ENCODE measurements at places on chromosomes 12 and 14.
A peak's percentile ranks its signal among the peaks of the same experiment; 100 is the strongest.

GRCh38 chr12:42446761-42447160 is 120.8 kb downstream of the PPHLN1 start:
- no peak for DNase-seq

GRCh38 chr14:72515779-72516770 is 377.8 kb downstream of the DPF3 start:
- peak; percentile 60 for DNase-seq

GRCh38 chr14:69046476-69046860 is 67.4 kb upstream of the ACTN1 start:
- no peak for DNase-seq

- DNase-seq = no peak
These were observed 117.8 kb downstream of the ITPR2 start for GRCh38 chr12:26715232-26715631.

DNA sequence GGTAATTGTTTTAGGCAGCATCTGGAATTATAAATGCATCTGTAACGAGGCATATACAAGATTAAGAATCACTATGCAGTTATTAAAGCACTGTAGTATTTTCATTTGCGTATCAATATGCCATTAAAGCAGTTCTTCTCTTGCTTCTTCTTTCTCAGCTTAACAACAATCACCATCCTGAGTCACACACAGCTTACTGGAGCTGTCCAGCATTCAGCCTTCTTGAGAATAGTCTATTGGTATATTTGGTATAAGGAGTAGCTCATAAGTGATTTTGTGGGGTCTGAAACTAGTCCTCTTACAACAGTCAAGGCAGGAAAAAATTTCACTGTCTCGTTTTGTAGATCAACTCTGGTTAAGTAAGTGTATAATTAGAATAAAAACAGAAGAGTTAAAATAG is 523.0 kb upstream of the FOXG1 start:
- DNase-seq = peak; percentile 39

- peak; percentile 23 for DNase-seq
These were observed 154.2 kb downstream of the APAF1 start for GRCh38 chr12:98799146-98799810.

DNA sequence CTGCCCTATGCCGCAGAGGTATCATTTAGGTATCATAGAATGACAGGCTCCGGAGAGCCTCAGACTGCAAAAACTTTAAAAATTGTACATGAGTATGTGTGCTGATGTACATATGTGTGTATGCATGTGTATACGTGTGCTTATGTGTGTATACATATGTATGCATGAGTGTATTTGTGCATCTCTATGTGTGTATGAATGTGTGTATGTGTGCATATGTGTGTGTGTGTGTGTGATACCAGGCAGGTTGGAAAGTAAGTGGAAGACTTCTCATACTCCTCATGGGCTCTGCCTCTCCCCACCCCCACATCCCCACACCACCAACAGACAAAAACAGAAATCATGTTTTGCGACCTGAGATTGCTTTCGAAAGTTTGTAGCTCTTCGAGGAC is 621 bp upstream of the TMEM117 start:
- DNase-seq = no peak

DNA sequence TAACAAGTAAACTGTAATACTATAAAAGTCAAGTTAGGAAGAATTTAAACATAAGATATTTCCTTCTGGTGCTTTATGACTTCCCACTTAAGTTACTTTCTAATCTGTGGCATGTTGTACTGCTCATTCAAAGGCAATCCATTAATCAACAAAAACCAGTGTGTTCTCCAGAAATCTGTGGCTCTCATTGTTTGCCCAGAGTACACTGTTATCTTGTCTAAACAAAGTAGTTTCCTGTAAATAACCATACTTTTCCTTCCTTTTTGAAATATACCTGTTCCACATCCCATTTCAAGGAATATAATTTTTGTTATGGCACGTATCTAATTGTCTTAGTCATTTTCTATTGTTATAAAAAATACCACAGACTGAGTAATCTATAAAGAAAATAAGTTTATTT is 184.1 kb downstream of the CCER1 start:
- DNase-seq = peak; percentile 29

- no peak for DNase-seq
These were observed 105.0 kb downstream of the ETNK1 start for GRCh38 chr12:22729957-22730443.

All from PC-3 (cell line).